T-helper 1 cell treated with Interleukin-12 subunit alpha and Interleukin-12 subunit beta and Interleukin-4 antibody, amounts not matched to agents 30 ng/mL and 1 ng/mL, for 36 hours (primary cell): ENCODE measurements at places on chromosomes 4 and X. TPM values are rescaled to one million over a fixed set of nuclear protein-coding genes. Genes with fewer than 3 reads are reported as not detected.

The MORC4 gene
- total RNA-seq: 4.9 and 5.4 TPM in 2 replicates

The GAGE12G gene
- not detected in 2 replicates for total RNA-seq

The VAMP7 gene
- total RNA-seq: 33.0 and 39.0 TPM in 2 replicates

The CABS1 gene
- not detected in 2 replicates for total RNA-seq

The FGF5 gene
- total RNA-seq: not detected in 2 replicates

The TKTL1 gene
- 1.1 and 1.5 TPM in 2 replicates for total RNA-seq

The IL3RA gene
- 17.4 and 18.9 TPM in 2 replicates for total RNA-seq

The RIBC1 gene
- 0.54 and 0.59 TPM in 2 replicates for total RNA-seq

The PRSS48 gene
- total RNA-seq: not detected in 2 replicates

The ASB12 gene
- total RNA-seq: not detected in 2 replicates

The ITM2A gene
- total RNA-seq: 131 and 140 TPM in 2 replicates

The SPANXD gene
- not detected in 2 replicates for total RNA-seq

The MGAT4D gene
- not detected in 2 replicates for total RNA-seq

The NSUN7 gene
- total RNA-seq: 0.66 and 0.83 TPM in 2 replicates

The OPHN1 gene
- total RNA-seq: 0.02 TPM in 2 replicates

The CT45A3 gene
- total RNA-seq: not detected in 2 replicates

The SLC25A53 gene
- total RNA-seq: 7.1 and 7.5 TPM in 2 replicates

The PHOX2B gene
- not detected in 2 replicates for total RNA-seq

The ANOS1 gene
- not detected in 2 replicates for total RNA-seq

The UGT2B15 gene
- total RNA-seq: not detected in 2 replicates

The EGFL6 gene
- 10.1 and 11.5 TPM in 2 replicates for total RNA-seq

The FAM9C gene
- total RNA-seq: 0.05 TPM in 1 of 2 replicates, not detected in the other

The H2BW2 gene
- total RNA-seq: not detected in 2 replicates

The BCORL1 gene
- 6.1 and 6.9 TPM in 2 replicates for total RNA-seq

The RHOH gene
- 150 and 158 TPM in 2 replicates for total RNA-seq

The NUDT9 gene
- total RNA-seq: 11.2 and 11.6 TPM in 2 replicates

The VCX2 gene
- not detected in 2 replicates for total RNA-seq

The MAGEA11 gene
- total RNA-seq: not detected in 2 replicates

The DGKK gene
- total RNA-seq: not detected in 2 replicates

The SCRG1 gene
- not detected in 2 replicates for total RNA-seq

The RS1 gene
- not detected in 2 replicates for total RNA-seq

The GAGE2A gene
- total RNA-seq: not detected in 2 replicates

The CXCL3 gene
- total RNA-seq: 0.12 TPM in 1 of 2 replicates, not detected in the other

The MTM1 gene
- total RNA-seq: 35.4 and 43.0 TPM in 2 replicates

The ADH5 gene
- 89.9 and 90.1 TPM in 2 replicates for total RNA-seq

The SLC9B1 gene
- total RNA-seq: 0.93 and 1.1 TPM in 2 replicates

The TIMM17B gene
- 48.0 and 49.4 TPM in 2 replicates for total RNA-seq

The SLC6A14 gene
- not detected in 2 replicates for total RNA-seq

The SFRP2 gene
- total RNA-seq: not detected in 2 replicates

The MXD4 gene
- 22.5 and 25.1 TPM in 2 replicates for total RNA-seq

The MAGEC3 gene
- not detected in 2 replicates for total RNA-seq

The KCND1 gene
- total RNA-seq: 5.0 and 6.3 TPM in 2 replicates

The STATH gene
- not detected in 2 replicates for total RNA-seq

The SLC7A11 gene
- 3.7 and 4.0 TPM in 2 replicates for total RNA-seq

The ZMAT1 gene
- 1.6 and 1.9 TPM in 2 replicates for total RNA-seq
